Left ventricle myocardium superior (tissue), 1 donor: ENCODE measurements at places on chromosomes 12 and 14. TPM values are rescaled to one million over a fixed set of nuclear protein-coding genes. Genes with fewer than 3 reads are reported as not detected.

Gene AACS
- 12.9 TPM for total RNA-seq

Gene CCDC175
- total RNA-seq = not detected

Gene KRT2
- total RNA-seq = not detected

Gene TAS2R31
- 0.67 TPM for total RNA-seq

Gene STON2
- total RNA-seq = 9.3 TPM

Gene SLC7A8
- total RNA-seq = 6.4 TPM

- no peak for DNase-seq
Measured at GRCh38 chr12:107014055-107014454, 27.1 kb upstream of the MTERF2 start.

DNA sequence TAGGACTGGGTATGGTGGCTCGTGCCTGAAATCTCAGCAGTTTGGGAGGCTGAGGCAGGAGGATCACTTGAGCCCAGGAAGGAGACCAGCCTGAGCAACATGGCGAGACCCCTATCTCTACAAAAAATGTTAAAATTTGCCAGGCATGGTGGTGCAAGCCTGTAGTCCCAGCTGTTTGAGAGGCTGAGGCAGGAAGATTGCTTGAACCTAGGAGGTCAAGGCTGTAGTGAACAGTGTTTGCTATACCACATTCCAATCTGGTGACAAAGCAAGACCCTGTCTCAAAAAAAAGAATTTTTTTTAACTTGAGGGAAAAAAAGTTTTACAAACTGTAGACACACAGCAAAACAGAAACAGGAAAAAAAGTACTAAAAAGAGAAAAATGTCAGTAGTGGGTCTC, 2.3 kb upstream of the MAP3K9 start:
- DNase-seq = no peak

GRCh38 chr12:41683023-41683422, 461.7 kb downstream of the GXYLT1 start:
- no peak for DNase-seq

- DNase-seq = peak; percentile 1
Measured at GRCh38 chr12:109764123-109764522, 50.5 kb downstream of the FAM222A start.

DNA sequence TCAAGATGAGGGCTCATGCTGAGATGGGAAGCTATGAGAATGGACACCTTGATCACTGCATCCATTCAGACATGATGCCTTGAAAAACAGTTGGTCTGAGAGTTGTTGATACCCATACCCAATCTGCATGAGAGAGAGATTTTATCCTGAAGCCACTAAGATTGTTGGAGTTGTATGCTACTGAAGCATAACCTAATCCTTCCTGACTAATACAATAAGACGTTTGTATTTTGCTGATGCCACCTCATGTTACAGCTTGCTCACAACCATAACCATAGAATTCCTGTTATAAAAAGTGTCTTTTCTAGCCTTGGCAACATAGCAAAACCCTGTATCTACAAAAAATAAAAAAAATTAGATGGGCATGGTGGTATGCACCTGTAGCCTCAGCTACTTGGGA, 12.7 kb upstream of the SERPINA1 start:
- DNase-seq = no peak

DNA sequence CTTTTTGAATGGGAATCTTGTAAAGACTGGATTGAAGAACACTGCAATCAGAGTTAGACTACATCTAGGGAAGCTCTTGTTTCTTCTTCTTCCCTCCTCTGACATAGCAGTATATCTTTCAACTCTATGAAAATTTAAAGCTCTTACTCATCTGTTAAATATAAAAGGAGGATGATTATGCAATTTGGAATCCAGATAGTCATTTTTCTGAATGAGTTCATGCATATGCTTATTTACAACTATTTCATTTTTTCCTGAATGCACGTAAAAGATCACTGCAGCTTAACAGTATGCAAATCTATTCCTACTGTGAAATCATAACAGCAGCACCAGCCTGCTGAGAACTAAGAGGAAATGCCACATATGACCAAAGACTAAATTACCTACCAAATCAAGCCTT, 133.5 kb upstream of the TMCC3 start:
- DNase-seq = no peak

GRCh38 chr14:89650077-89650978, 233.3 kb upstream of the FOXN3 start:
- DNase-seq = no peak

DNA sequence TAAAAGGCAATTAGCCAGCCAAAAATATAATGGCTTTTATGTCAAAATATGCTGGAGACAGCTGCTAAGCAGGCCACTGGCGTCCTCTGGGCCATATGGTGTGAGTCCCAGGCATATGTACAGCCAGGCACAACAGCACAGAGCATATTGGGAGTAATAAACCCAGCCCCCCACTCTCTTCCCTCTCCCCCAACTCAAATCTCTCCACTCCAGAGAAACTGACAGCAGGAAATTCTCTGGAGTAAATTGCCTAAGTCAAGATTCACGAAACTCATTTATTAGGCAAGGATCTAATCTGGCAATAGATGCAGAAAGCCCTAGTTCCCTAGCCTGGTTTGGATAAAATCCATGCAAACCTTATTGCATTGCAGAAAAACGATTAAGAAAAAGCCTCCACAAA, 147.9 kb upstream of the SEL1L start:
- no peak for DNase-seq

DNA sequence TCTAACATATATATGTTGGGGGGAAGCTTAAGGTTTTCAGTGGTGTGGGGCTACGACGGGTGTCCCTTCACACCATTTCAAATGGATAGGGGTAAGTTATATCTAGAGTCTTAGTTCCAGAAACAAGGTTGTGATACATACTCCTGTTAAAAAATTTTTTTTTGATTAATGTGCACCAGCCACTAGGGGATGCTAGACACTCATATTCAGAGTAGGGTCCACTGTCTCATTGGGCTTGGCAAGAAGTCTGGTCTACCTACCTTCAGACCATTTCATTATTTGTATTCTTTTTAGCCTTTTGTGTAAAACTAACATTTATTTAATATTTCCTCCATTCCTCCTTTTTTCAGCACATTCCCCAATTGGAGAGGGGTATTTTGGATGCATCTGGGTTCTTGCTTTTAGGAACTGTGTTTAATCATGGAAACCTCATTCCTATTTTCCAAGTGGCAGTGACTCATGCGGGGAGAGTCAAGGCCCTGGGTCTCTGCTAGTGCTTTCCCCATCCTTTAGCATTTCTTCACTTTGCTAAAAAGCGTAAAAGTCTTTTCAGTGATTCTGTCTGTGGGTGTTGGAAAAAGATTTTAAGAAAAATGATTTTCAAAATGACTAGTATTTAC, 33.4 kb downstream of the ANO4 start:
- no peak for DNase-seq

- DNase-seq = no peak
Measured at GRCh38 chr14:97071177-97071576, 274.0 kb downstream of the VRK1 start.
